Naive thymus-derived CD8-positive, alpha-beta T cell (primary cell): ENCODE measurements at places on chromosomes 13 and 19. TPM values are rescaled to one million over a fixed set of nuclear protein-coding genes. Genes with fewer than 3 reads are reported as not detected.
A peak's percentile ranks its signal among the peaks of the same experiment; 100 is the strongest.

- H3K4me3 ChIP-seq: no peak overlapping the region
- no peaks in the 10 kb centered on the region for H3K27me3 ChIP-seq
- H3K4me1 ChIP-seq: no peaks in the 10 kb centered on the region
Observed at GRCh38 chr13:60655256-60655655, 258.2 kb downstream of the TDRD3 start.

DNA sequence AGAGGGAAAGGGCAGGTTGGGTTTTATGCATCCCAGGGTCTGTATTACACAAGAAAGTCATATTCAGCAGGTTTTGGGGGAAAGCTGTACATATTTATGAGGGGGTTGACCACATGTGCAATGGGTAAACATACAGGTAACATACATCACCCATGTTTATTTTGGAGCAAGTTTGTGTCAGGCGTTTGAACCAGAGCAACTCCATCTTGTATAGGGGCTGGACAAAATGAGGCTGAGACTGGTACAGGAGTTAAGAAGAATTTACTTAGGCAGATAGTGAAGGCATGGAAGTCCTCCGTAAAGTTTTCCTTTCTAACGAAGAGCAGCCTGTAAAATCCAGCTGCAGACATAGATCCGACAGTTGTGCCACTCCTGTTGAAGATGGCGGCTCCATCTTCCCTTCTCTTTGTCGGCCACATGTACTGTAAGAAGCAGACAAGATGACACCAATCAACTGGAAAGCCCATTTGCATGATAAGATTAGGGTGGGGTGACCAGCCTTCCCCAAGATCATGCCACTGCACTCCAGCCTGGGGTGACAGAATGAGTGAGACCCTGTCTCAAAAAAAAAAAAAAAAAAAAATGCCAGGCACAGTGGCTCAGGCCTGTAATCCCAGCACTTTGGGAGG is 4.7 kb upstream of the NUDT19 start:
- no peak overlapping the region for H3K4me3 ChIP-seq
- peaks cover 3% of the 10 kb centered on the region for H3K4me1 ChIP-seq
- H3K36me3 ChIP-seq: no peaks in the 10 kb centered on the region
- no peak for DNase-seq
- H3K27me3 ChIP-seq: no peaks in the 10 kb centered on the region

- H3K36me3 ChIP-seq: no peaks in the 10 kb centered on the region
- H3K4me3 ChIP-seq: peak overlapping the region; percentile 69
- no peak for DNase-seq
- H3K4me1 ChIP-seq: no peaks in the 10 kb centered on the region
- peaks cover 3% of the 10 kb centered on the region for H3K27me3 ChIP-seq
- no peak overlapping the region for H3K27ac ChIP-seq
Observed at GRCh38 chr13:50152224-50152623, 137.0 kb downstream of the KCNRG start.

- DNase-seq: peak; percentile 48
- peak overlapping the region; percentile 99 for H3K27ac ChIP-seq
- peaks cover 34% of the 10 kb centered on the region for H3K4me1 ChIP-seq
- peaks cover 20% of the 10 kb centered on the region for H3K36me3 ChIP-seq
- H3K27me3 ChIP-seq: no peaks in the 10 kb centered on the region
- peak overlapping the region; percentile 99 for H3K4me3 ChIP-seq
Observed at GRCh38 chr19:13150931-13151604, 857 bp downstream of the IER2 start.

- H3K27me3 ChIP-seq: no peaks in the 10 kb centered on the region
- no peak overlapping the region for H3K4me3 ChIP-seq
- no peak overlapping the region for H3K27ac ChIP-seq
- peaks cover 75% of the 10 kb centered on the region for H3K4me1 ChIP-seq
Observed at GRCh38 chr13:27638001-27638400, 16.3 kb downstream of the POLR1D start.

DNA sequence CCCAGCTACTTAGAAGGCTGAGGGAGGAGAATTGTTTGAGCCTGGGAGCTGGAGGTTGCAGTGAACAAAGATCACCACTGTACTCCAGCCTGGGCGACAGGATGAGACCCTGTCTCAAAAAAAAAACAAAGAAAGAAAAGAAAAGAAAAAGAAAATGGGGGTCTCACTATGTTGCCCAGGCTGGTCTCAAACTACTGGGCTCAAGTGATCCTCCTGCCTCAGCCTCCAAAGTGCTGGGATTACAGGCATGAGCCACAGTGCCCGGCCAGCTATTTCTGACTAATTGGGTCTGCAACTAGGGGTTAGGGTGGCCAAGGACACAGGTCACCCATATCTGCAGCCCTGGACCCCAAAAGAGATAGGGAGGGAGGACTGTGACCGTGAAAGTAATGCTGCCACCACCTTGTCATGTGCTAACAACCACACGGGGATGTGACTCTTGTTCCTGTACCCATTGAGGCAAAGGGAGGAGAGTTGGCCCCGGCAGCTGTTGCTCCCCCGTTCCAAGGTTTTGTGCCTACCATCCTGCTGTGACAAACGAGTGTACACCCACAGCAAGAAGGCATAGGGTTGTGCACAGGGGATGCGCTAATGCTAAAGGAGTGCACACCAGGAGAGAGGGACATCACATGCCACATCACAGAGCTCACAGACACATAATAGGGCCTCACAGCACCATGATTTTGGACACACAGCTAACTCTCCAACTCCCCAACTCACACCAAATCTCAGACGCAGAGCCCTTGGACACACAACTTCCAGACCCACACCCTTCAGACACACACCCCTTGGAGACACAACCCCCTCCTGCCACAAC is 619 bp downstream of the MEF2B start:
- peak overlapping the region; percentile 77 for H3K4me3 ChIP-seq
- H3K27me3 ChIP-seq: no peaks in the 10 kb centered on the region
- H3K36me3 ChIP-seq: no peaks in the 10 kb centered on the region
- no peak for DNase-seq
- no peak overlapping the region for H3K27ac ChIP-seq

- H3K4me3 ChIP-seq: no peak overlapping the region
- H3K27me3 ChIP-seq: no peaks in the 10 kb centered on the region
- H3K36me3 ChIP-seq: no peaks in the 10 kb centered on the region
- no peaks in the 10 kb centered on the region for H3K4me1 ChIP-seq
Observed at GRCh38 chr19:38812009-38812840, 520 bp downstream of the LGALS4 start.

DNA sequence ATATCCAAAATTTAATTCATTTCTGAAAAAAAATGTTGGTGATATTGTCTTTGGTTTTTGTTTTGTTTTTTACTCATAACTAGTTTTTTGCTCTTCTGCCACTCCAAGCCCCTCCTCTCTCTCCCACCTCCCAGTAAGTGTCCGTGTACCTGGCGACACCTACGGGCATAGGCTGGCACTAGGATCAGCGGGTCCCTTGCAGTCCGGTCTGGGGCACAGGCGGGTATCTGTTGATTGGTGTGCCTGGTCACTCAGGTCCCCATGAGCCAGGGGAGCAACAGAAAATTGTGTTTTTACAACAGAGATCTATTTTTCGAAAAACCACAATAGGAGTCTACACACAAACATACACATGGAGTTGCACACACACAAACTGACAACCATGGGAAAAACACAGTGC is 104.8 kb downstream of the ZIC5 start:
- no peaks in the 10 kb centered on the region for H3K27me3 ChIP-seq
- H3K4me3 ChIP-seq: no peak overlapping the region
- DNase-seq: no peak
- peaks cover 2% of the 10 kb centered on the region for H3K4me1 ChIP-seq

GRCh38 chr13:67520886-67521285 is 290.8 kb upstream of the PCDH9 start:
- no peaks in the 10 kb centered on the region for H3K36me3 ChIP-seq
- H3K27ac ChIP-seq: no peak overlapping the region
- no peaks in the 10 kb centered on the region for H3K27me3 ChIP-seq
- H3K4me1 ChIP-seq: no peaks in the 10 kb centered on the region

GRCh38 chr19:19489804-19490204 is 25.5 kb downstream of the TSSK6 start:
- H3K4me3 ChIP-seq: peak overlapping the region; percentile 74
- no peaks in the 10 kb centered on the region for H3K27me3 ChIP-seq
- no peak for DNase-seq
- H3K4me1 ChIP-seq: peaks cover 63% of the 10 kb centered on the region
- peaks cover 1% of the 10 kb centered on the region for H3K36me3 ChIP-seq

- peak overlapping the region; percentile 97 for H3K27ac ChIP-seq
- no peaks in the 10 kb centered on the region for H3K36me3 ChIP-seq
- no peaks in the 10 kb centered on the region for H3K27me3 ChIP-seq
- peak overlapping the region; percentile 80 for H3K4me3 ChIP-seq
- no peak for DNase-seq
- H3K4me1 ChIP-seq: peaks cover 83% of the 10 kb centered on the region
Observed at GRCh38 chr19:13171146-13171545, 20.9 kb downstream of the IER2 start.

GRCh38 chr13:35514061-35514477 is 37.6 kb upstream of the MAB21L1 start:
- no peak overlapping the region for H3K4me3 ChIP-seq
- no peak for DNase-seq
- no peak overlapping the region for H3K27ac ChIP-seq
- H3K4me1 ChIP-seq: no peaks in the 10 kb centered on the region
- H3K36me3 ChIP-seq: no peaks in the 10 kb centered on the region

DNA sequence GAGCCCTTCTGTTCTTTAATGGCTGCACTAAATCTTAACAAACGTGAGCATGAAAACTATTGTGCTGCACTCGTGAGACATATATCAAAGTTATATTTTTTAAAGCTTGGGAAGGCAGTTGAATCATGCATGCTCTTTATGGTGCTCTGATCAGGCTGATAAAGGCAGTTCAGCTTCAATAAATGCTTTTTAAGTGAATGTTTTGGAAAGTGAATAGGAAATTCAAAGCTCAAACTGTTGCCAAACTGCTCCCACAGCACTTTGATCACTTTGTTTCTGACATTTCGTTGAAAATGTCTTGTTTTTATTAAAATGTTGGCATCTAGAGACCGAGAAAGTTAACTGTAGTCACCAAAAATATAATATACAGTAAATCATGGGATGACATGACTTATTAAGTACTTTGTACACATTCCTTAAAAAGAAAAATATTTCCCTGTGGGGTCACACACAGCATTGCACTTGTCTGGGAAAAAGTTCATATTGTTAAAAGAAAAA is 625.7 kb upstream of the PCDH9 start:
- H3K27me3 ChIP-seq: no peaks in the 10 kb centered on the region
- no peaks in the 10 kb centered on the region for H3K4me1 ChIP-seq
- no peaks in the 10 kb centered on the region for H3K36me3 ChIP-seq
- H3K27ac ChIP-seq: no peak overlapping the region
- no peak for DNase-seq
- H3K4me3 ChIP-seq: no peak overlapping the region

- H3K4me3 ChIP-seq: no peak overlapping the region
- no peaks in the 10 kb centered on the region for H3K36me3 ChIP-seq
- no peak for DNase-seq
- peaks cover 3% of the 10 kb centered on the region for H3K27me3 ChIP-seq
- H3K4me1 ChIP-seq: no peaks in the 10 kb centered on the region
Observed at GRCh38 chr13:48920730-48921129, 55.0 kb upstream of the FNDC3A start.

DNA sequence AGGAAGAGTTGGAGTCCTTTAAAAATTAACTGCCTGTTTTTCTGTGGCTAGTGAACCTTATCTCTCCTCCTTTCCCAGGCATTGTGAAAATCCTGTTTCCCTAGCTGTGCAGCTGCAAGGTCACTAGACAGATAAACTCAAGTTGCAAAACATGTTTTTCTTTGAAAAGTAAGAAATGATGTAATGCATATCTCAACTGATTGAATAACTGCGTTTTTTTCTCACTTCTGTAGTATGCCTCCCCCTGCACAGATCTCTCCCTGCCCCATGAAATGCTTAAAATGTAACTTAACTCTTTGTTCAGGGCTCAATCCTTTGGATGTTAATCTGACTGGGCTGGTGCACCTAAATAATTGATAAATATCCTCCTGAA is 27.7 kb upstream of the CYSLTR2 start:
- H3K27ac ChIP-seq: no peak overlapping the region
- no peaks in the 10 kb centered on the region for H3K27me3 ChIP-seq
- H3K36me3 ChIP-seq: no peaks in the 10 kb centered on the region
- H3K4me1 ChIP-seq: no peaks in the 10 kb centered on the region
- DNase-seq: no peak
- no peak overlapping the region for H3K4me3 ChIP-seq

- no peaks in the 10 kb centered on the region for H3K36me3 ChIP-seq
- DNase-seq: no peak
- H3K27me3 ChIP-seq: peaks cover 8% of the 10 kb centered on the region
- H3K27ac ChIP-seq: no peak overlapping the region
- no peaks in the 10 kb centered on the region for H3K4me1 ChIP-seq
- H3K4me3 ChIP-seq: no peak overlapping the region
Observed at GRCh38 chr19:31817971-31818797, 468.9 kb upstream of the TSHZ3 start.

- no peaks in the 10 kb centered on the region for H3K36me3 ChIP-seq
- H3K4me3 ChIP-seq: no peak overlapping the region
- DNase-seq: no peak
Observed at GRCh38 chr13:107203146-107203847, 635.4 kb upstream of the ARGLU1 start.

DNA sequence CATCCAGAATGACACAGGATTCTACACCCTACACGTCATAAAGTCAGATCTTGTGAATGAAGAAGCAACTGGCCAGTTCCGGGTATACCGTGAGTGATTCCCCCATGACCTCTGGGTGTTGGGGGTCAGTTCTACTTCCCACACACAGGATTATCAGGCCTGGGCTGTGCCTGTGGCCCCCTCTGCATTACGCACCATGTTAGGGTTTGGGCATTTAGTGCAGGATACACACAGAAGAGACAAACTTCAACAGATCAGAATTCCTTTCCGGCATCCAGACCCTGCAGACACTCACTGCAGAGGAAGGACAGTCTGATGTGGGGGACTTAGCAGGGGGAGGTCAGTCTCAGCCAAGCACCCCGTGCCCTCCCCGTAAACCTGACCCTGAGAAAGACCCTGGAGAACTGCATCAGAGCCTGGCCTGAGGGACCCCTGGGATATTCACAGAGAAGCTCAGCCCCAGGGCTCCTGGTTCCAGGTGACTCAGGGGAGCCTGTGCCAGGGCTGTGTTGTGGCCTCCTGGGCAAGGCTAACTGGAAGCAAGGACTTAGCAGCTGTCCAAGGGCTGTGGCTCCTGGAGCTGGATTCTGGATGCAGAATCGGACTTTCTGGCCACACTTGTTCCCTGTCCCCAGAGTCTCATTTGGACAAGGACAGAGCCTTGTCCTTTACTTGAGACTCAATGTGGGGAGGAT is 1.7 kb downstream of the CEACAM5 start:
- H3K4me3 ChIP-seq: no peak overlapping the region
- peaks cover 2% of the 10 kb centered on the region for H3K4me1 ChIP-seq
- DNase-seq: no peak
- no peak overlapping the region for H3K27ac ChIP-seq
- H3K36me3 ChIP-seq: no peaks in the 10 kb centered on the region
- peaks cover 54% of the 10 kb centered on the region for H3K27me3 ChIP-seq

- H3K4me3 ChIP-seq: peak overlapping the region; percentile 82
- no peak for DNase-seq
- H3K4me1 ChIP-seq: peaks cover 52% of the 10 kb centered on the region
- no peaks in the 10 kb centered on the region for H3K36me3 ChIP-seq
Observed at GRCh38 chr13:40484101-40484800, 182.2 kb downstream of the FOXO1 start.

- no peak overlapping the region for H3K27ac ChIP-seq
- H3K27me3 ChIP-seq: no peaks in the 10 kb centered on the region
- no peak overlapping the region for H3K4me3 ChIP-seq
- no peak for DNase-seq
- no peaks in the 10 kb centered on the region for H3K4me1 ChIP-seq
Observed at GRCh38 chr13:47611664-47612288, 389.3 kb downstream of the SUCLA2 start.

ZNF813 gene
- 10.0 TPM for total RNA-seq

B3GNT8 gene
- total RNA-seq: 0.41 TPM

PLIN4 gene
- total RNA-seq: 0.36 TPM

ZDHHC20 gene
- total RNA-seq: 79.3 TPM

NMRK2 gene
- total RNA-seq: not detected

ZNF541 gene
- total RNA-seq: 0.86 TPM

TTC9B gene
- total RNA-seq: not detected

KCNC3 gene
- total RNA-seq: 0.73 TPM

SPRED3 gene
- 2.6 TPM for total RNA-seq
